Activated CD4-positive, alpha-beta T cell treated with anti-CD3 and anti-CD28 coated beads, Interleukin-2, amount 50 U/mL, for 48 hours (primary cell): ENCODE measurements at places on chromosomes 13 and 19.
A peak's percentile ranks its signal among the peaks of the same experiment; 100 is the strongest.

DNA sequence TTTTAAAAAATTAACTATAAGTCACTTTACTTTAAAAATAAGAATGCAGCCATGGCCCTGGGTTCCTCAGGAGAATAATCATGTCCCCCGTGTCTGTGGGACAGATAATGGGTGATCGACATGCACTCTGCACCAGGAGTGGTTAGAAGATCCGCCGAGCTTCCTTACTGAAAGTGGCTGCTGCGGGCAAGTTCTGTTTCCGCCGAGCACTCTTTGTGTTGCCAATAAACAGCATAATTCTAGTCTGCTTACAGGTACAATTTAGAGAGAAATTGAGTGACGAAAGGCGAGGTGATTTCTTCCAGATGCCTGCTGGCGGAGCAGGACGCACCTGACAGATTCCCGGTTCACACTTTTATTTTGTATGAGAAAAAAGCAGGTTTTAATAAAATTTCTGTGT is 139.0 kb downstream of the SOX1 start:
- DNase-seq: no peak

DNA sequence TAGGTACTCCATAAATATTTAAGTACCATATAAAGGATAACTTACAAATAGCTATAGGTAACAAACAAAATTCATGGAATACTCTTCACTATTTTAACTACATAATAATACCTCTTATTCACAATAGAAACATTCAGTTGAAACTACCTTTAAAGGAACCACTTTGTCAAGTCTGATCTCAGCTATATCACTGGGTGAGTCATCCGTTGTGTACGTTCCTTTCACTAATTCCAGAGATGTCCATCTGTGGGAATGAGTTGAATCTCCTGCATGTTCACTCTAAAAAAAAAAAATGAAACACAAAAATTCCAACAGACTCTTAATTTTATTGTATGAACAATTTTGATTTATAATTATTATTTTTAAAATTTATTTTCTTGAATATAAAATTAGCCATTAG is 149.4 kb upstream of the FBXL3 start:
- DNase-seq: no peak

DNA sequence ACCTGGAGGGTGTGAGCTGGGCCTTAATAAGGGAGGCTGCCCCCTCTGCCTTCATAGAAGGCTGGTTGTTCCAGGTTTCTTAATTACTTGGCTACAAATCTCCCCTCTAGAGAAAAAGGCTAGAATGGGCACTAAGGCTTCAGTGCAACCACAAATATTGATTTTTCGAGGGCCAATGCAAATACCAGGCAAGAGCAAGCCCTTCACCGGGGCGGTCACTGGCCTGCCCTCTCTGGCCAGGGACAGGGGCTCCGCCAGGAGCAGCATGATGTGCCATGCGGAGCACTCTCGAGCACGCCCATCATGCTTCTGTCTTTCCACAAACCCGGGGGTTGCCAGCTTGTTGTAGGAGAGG is 127.8 kb upstream of the SPACA7 start:
- no peak for DNase-seq

DNA sequence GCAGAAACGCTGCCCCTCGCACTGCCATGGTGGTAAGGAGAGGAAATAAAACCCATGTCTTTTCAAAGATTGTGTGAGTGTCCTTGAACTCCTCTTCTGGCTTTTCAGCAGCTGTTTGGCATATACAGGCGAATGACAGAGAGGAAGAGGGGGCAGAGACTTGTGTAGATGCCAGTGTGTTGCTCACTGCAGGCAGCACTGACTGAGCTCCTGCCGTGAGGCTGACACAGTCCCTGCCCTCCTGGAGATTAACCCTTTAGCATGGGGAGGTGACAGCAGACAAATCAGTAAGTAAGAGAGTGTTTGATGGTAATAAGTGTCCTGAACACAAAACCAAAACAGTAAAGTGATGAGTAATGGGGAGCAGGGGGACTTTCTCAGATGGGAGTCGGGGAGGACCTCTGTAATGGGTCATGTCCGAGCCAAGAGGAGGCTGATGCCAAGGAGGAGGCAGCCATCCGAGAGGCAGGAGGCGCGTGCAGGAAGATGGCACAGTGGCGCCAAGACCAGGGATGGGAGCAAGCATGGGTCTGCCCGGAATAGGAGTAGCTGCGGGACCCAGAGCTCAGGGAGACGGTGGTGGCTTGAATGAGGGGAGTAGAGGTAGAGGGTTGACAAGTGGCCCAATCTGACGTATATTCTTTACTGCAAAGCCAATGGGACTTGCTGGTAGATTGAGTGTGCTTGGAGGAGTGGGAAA is 182.2 kb downstream of the FOXO1 start:
- no peak for DNase-seq

GRCh38 chr13:41017817-41018601 is 1.1 kb downstream of the ELF1 start:
- no peak for DNase-seq

DNA sequence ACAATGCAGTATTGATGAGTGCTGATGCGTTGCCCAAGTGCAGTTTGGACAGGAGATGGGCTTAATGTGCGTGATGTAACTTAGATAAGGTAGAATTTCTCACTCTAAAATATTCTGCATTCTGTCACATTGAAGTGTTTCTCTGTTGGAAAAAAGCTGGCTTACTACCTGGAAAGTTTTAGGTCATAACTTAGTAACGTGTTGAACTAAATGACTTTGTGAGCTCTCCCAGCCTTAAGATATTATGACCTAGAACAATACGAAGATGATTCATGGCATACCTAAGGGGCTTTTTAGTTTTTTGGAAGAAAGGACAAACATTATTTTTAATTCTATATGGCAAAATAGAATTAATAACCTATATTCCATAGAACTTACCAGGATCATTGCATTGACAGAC is 9.0 kb downstream of the UFM1 start:
- no peak for DNase-seq

DNA sequence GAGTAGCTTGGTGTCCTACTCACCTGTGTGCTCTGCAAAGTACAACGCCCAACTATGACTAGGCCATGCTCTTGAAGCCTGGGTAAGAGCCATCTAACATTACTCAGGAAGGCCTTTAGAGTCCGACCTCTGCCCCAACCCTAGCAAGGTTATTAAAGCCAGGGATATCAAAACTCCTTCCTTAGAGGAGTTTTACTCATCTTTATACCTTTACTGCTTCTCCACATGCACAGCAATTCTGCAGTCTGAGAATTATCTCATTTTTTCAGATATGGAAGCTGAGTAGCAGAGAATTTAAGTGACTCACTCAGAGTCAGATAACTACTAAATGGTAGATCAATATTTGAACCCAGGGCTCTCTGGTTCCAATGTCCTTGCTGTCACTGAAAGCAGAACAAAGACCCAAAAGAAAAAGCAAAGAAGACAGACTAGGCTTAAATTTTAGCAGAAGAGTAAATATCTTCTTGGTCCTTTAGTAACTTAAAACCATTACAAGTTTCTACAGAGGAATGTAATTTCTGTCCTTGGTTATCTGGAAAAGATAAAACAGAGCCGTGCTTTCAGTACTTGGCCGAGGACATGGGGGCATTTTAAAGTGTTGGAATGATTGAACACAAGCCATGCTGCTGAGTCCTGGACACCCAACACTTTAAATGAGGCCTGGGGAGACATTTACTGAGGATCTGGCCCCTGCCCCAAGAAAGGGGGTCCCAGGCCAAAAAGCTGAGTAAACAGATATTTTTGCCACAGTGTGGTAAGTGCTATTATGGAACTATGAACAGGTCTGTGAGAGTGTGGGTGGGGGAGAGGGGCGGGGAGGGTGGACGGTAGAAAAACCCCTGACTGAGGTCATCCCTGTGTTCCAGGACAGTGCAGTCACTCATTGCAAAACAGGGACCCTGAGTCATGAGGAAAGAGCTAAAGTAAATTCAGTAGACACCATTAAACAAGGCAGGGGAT is 18.4 kb upstream of the KPNA3 start:
- no peak for DNase-seq

- DNase-seq: no peak
These were observed at the start of gene PRSS57 for GRCh38 chr19:695352-695949. Gene PRSS57 (minus strand): TSS chr19:695452. CDS start chr19:695430, 22 bp downstream.

GRCh38 chr13:32164622-32165268 is 133.2 kb downstream of the FRY start:
- DNase-seq: peak; percentile 21

- no peak for DNase-seq
These were observed 3.4 kb upstream of the CYP4F12 start for GRCh38 chr19:15669440-15669839.

- DNase-seq: no peak
These were observed 27.1 kb downstream of the C19orf47 start for GRCh38 chr19:40321076-40321475.

GRCh38 chr13:52599037-52599847 is 43.0 kb upstream of the HNRNPA1L2 start:
- DNase-seq: no peak

GRCh38 chr19:27729332-27729731 is 1483.6 kb downstream of the UQCRFS1 start:
- DNase-seq: no peak

DNA sequence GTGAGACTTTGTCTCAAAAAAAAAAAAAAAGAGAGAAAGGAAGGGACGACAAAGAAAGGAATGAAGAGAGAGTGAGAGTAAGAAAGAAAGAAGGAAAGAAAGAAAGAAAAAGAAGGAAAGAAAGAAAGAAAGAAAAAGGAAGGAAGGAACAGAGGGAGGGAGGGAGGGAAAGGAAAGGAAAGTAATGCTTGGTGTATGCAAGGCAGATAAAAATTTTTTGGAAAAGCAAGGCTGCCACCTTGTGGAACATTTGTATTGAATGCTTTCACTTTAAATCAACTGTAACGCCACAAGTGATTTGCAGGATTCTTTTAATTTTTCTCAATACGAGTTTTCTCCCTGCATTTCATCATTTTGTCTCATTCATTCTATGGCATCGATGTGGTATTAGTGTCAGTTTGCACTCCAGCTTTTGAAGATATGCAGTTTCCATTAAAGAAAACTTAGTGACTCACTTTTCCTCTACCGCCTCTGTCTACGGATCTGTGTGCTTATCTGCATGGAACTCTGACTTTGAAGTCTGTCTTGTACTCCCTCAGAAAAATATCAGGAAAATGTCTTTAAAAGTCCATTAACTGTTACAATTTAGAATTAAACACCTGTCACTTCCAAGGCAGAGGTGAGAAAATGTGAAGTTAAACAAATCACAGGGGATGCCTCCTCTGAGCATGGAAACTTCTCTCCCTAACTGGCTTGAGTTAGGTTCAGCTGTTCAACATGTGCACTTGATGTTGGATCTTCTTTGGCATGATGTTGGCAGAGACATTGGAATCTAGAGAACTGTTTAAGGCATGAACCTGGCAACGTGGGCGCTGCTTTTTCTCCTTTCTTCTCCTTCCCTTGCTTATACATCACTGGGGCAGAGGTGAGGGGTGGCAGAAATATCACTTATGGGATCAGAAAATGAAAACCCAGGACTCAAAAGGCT is 20.0 kb upstream of the ZDHHC20 start:
- peak; percentile 30 for DNase-seq

DNA sequence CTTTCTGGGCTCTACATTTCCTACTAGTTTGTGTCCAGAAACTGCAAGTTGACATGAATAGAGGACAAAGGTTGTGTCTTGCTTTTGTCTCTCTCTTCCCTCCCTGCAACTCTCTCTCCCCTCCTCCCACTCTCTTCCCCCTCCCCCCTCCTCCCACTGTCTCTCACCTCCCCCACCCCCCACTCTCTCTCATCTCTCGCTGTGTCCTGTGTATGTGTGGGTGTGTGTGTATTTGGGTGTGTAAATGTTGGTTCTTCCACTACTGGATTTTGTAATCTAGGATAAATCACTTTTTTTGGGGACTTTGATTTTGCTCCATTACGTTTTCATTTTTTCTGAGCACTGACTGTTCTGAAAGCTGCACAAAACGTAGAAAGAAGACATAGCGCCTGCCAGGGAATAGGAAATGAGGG is 48.4 kb downstream of the AKAP11 start:
- DNase-seq: no peak

GRCh38 chr13:21481359-21481758 is 22.3 kb upstream of the ZDHHC20 start:
- DNase-seq: no peak

DNA sequence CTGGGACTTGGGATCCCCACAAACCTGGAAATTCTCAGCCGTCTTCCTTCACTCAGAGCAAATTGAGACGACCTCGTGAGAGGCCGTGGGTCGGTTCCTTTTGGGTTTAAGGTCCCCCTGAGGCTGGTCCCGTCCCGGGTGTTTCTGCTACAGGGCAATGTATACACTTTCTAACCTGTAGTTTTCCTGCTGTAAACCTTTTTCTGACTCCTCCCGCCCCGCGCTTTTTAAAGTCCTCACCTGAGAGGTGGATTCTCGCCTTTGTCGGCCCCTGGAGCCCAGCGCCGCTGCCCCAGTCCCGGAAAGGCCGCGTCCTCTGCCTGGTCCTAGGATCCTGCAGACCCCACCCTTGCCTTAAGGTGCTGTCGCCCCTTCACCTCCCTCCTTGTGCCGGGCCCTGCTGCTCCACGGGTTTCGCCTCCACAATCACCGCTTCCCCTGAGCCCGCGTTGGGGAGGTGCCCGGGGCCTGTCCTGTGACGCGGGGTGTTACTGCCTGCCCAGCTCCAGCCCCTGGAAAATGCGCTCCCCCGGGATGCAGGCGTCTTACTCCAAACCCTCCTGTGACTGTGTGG is 391 bp downstream of the ZNF761 start:
- no peak for DNase-seq

DNA sequence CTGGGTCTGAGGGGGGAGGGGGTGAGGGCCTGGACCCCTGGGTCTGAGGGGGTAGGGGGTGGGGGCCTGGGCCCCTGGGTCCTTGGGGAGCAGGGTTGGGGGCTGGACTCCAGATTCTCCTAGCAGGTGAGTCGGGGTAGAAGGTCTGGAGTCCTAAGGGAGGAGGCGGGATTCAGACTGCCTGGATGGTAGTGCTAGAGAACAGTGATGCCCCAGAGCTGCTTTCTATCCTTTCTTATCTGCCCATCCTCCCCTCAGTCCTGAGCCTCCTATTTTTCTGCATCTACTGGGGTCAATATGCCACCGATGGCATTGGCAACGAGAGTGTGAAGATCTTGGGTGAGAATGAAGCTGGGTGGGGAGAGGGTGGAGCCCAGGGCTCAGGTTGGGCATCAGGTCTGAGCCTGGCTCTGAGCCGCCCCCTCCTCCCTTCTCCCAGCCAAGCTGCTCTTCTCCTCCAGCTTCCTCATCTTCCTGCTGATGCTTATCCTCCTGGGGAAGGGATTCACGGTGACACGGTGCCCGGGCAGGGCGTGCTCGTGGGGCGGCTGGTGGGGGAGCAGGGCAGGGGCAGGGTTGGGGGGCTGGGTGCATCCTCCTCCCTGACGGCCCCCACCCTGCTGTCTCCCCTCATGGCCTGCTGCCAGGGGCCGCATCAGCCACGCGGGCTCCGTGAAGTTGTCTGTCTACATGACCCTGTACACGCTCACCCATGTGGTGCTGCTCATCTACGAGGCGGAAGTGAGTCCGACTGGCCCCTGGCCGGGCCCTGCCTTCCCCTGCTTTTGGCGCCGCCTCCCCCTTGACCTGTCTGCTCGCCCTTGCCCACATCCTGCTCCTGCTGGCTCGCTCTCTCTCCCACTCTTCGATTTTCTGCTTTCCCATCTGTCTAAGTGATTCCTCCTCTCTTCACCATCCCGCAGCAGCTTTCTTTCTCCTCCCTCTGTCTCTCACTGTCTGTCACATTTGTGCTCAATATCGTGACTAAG is 3.4 kb downstream of the TMEM145 start:
- no peak for DNase-seq
